ENCODE measurements at places on chromosomes 2 and 18.

GRCh38 chr2:162232671-162233070, 10.6 kb downstream of the FAP start:
- DNase-seq = no peak

- peak; percentile 62 for DNase-seq
Measured at GRCh38 chr2:58039170-58039611, 7.4 kb upstream of the VRK2 start.

DNA sequence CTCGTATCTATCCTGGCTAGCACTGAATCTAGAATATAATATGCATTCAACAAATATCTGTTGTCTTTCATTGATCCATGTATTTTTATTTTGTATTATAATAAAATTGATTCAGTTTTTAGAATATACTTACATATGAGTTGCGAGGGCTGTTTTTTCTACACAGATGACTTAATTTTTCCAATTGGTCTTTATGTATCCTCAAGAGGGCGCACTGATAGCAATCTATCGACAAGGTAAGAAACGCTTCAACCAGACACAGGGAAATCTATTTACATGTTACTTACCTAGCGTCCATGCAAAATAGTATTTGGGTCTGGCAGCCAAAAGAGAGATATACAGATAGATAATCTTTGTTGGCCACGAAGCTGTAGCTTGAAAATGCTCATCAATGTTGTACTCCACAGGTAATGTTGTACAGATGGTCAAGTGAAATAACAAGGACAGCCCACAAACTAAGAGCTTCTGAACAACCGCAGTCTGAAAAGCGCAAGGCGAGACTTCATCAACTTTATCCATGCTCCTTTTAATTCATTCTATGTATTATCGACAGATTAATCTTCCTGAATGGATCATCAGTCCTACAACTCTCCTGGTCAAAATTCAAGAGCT, 35.5 kb upstream of the KIDINS220 start:
- DNase-seq = peak; percentile 54

DNA sequence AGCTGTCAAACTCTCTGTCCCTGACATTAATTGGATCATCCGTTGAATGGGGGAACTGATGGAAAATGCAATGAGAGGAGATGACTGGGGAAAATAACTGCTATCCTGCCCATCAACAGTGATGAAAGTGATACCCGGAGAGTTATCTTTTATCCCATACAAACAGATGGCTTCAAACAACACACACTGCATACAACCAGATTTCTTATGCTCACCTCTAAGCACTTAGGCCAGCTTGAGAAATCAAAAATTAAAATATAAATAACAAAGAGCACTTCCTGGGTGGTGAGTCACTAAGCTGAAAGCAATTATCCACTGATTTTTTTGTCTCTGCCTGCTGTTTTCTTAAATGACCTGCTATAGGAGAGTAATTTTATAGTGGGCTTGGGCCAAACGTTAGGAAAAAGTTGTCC, 237.6 kb upstream of the RGPD4 start:
- DNase-seq = no peak

DNA sequence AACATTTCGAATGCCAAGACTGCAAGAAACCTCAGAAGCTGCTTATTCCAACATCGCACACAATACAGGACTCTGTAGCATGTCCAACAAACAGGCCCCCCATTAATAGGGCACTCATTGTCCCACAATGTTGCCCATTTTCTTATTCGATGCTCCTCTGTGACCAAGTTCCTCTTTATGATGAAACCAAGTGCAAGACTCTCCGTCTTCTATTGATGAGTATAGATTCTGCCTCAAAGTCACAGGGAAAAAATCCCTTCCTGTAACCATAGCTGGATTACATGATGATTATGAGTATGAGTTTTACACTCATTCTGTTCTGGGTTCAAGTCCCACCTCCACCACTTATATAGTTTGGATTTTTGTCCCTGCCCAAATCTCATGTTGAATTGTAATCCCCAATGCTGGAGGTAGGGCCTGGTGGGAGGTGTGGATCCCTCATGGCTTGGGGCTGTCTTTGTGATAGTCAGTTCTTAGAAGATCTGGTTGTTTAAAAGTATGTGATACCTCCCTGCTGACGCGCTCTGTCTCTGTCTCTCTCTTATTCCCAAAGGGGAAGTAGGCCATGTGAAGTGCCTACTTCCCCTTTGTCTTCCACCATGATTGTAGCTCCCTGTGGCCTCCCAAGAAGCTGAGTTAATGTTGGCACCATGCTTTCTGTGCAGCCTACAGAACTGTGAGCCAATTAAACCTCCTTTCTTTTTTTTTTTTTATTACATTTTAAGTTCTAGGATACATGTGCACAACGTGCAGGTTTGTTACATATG, 148.7 kb downstream of the OSR1 start:
- DNase-seq = no peak

GRCh38 chr2:82007071-82007664, 1702.6 kb upstream of the LRRTM1 start:
- DNase-seq = no peak

DNA sequence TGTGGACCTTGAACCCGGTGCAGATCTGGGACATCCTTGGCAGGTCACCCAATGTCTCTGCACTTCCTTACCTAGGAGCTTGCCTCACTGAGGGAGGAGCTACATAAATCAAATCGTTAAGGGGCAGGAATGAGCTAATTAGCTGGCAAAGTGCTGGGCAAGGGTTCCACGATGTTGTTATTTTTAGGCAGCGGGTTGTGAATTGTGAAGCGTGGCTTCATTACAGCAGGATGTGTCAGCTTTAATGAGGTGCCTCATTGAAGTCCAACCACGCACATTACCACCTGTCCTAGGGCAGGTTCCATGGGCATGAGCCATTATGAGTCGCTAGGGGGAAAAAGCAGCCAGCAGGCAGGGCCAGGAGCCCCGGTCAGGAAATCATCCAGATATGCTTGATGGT, 127.0 kb upstream of the AGAP1 start:
- no peak for DNase-seq
